IPS DF 6.9 (cell line): ENCODE measurements at places on chromosomes 5 and 9.

DNA sequence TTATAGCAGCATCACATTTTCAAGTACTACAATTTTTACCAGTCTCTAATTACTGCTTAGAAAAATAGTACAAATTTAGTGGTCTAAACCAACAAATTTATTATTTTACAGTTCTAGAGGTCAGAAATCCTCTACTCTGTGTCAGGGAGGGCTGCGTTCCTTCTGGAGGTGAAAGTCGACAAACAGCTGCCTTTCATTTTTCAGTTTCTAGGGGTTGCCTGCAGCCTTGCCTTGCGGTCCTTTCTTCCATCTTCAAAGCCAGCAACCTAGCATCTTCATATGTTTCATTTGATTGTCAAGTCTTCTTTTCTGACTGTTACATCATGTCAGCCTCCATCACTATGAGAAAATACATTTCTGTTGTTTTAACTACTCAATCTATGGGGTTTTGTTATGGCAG is 1022.1 kb downstream of the CDH18 start:
- no peak for DNase-seq

DNA sequence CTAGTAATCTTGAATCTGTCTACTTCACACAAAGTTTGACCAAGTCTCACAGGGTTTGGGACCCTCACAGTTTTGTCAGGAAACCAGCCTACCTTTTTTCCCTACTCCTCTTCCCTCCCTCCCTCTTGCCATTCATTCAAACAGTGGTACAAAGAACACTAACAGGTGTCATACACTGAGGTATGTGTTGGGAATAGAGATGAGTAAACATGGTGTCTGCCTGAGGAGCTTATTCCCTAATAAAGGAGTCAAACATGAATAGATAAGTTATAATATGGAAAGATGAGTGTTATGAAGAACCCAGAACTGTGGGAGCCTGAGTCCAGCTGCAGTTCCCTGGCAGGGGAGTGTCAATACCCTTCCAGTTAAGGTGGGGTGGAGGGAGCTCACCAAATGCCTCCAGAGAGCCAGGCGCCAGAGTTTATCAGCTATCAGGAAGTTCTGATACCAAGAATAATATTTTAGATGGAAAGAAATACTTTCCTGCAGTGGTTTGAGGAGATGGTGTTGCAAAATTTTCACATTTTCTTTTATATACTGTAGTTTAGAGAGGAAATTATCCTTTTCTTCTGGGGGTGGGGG is 183.4 kb upstream of the NR3C1 start:
- no peak for DNase-seq

GRCh38 chr5:8157320-8157822 is 288.4 kb downstream of the MTRR start:
- DNase-seq, result no peak

GRCh38 chr9:117546894-117547678 is 132.2 kb upstream of the ASTN2 start:
- no peak for DNase-seq

- DNase-seq, result no peak
Observed at GRCh38 chr9:4228606-4229005, 71.3 kb downstream of the GLIS3 start.

- DNase-seq, result no peak
Observed at GRCh38 chr5:34731435-34732232, 75.5 kb downstream of the RAI14 start.

GRCh38 chr9:95350266-95350665 is 32.8 kb upstream of the FANCC start:
- no peak for DNase-seq

GRCh38 chr5:54804086-54804485 is 181.3 kb downstream of the ESM1 start:
- DNase-seq, result no peak

DNA sequence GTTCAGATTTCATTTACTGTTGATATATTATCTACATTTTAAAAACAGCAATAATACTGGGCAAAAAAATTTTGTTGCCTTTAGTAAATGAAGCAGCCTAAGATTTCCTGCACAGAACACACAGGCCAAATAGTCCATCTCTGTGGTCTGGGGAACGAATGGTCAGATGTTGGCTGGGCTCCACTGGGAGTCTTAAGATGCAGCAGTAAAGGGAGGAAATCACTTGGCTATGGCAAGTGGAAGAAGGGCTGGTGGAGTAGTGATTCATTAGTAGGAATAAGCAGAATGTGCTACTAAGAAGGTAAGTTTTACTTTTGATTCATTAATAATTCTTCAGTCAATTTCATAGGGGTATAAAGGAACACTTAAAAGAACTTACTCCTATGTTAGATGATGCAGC is 91.1 kb upstream of the ARRDC3 start:
- DNase-seq, result no peak

- no peak for DNase-seq
Observed at GRCh38 chr9:25603106-25603505, 75.1 kb downstream of the TUSC1 start.

GRCh38 chr5:164097749-164098148 is 592.3 kb downstream of the MAT2B start:
- no peak for DNase-seq

GRCh38 chr9:35254984-35255857 is 93.4 kb downstream of the UNC13B start:
- no peak for DNase-seq

GRCh38 chr9:108671794-108672193 is 184.0 kb downstream of the ACTL7B start:
- DNase-seq, result no peak

DNA sequence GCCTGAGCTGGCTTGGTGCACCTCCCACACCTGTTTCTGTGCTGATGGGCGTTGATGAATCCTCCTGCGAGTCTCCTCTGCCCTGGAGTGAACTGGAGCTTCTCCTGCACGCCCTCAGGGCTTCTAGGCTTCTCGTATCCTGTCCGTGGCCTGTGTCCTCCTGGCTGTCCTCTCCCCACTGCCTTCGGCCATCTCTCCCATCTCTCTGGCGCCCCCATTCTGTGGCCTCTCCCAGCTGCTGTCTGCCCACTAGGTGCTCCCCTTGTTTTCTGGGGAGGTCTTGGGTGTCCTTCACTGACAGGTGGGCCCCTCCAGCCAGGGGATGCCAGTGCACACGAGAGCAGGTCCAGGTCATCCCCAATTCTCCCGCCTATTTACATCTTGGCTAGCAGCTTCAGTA is 28.8 kb downstream of the AHRR start:
- no peak for DNase-seq

DNA sequence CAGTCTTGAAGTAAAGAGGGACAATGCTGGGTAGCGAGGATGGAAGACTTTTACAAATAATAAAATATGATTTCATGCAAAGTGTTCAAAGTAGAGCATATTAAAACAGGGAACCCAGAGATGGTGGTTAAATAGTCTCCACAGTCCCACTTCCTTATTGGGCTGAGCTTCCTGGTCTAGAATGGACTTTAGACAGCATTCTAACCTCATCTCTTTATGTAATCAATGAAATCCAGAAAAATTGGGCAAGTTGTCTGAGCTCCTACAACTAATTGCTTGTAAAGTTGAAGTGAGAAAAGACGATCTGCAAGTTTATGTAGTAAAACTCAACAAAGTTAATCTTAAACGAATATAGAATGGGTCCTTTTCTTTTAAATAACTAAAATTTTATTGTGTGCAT is 328.9 kb downstream of the PJA2 start:
- no peak for DNase-seq

GRCh38 chr9:95155220-95155619 is 162.3 kb downstream of the FANCC start:
- no peak for DNase-seq

DNA sequence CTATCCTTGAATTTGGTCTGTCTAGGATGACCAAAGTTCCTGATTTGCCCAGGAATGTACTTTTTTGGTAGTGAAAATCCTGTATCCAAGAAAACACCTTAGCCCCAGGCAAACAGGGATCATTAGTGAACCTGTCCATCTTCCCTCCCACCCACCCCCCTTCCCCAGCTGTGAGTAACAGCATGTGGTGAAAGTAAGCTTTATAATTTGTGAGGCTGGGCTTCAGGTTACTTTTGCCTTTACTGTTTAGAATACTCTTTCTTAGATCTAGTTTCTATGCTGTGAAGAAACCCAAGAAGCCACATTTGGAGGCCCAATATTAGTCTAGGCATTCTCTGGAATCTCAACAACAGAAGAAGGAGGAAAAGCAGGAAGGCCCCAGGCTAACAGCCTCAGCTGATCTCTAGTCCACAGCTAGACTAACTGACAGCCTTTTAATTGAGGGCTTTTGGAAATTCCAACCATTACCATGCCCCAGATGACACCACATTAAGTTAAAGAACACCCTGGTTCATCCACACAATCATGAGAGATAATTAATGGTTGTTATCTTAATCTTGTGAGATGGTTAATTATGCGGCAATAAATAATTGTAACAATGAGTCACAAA is 703.0 kb upstream of the NUDT12 start:
- no peak for DNase-seq

DNA sequence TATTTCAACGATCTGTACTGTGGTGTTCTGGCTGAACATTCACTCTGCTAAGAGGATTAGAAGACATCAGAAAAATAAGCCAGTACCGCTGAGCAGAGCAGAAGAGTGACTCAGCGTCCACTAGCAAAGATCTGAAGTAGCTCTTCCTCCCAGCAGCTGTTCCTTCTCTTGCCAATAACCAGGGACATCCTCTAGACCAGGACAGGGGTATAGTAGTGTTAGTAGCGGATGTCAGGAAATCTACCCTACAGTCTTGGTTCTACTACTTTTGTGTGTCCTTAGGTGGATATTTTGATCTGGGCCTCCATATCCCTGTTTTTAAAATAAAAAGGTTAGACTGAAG is 103.6 kb downstream of the TSSK1B start:
- no peak for DNase-seq

- no peak for DNase-seq
Observed at GRCh38 chr9:123508048-123508447, 152.1 kb downstream of the CRB2 start.

- no peak for DNase-seq
Observed at GRCh38 chr5:6752782-6753181, 39.5 kb downstream of the TENT4A start.

DNA sequence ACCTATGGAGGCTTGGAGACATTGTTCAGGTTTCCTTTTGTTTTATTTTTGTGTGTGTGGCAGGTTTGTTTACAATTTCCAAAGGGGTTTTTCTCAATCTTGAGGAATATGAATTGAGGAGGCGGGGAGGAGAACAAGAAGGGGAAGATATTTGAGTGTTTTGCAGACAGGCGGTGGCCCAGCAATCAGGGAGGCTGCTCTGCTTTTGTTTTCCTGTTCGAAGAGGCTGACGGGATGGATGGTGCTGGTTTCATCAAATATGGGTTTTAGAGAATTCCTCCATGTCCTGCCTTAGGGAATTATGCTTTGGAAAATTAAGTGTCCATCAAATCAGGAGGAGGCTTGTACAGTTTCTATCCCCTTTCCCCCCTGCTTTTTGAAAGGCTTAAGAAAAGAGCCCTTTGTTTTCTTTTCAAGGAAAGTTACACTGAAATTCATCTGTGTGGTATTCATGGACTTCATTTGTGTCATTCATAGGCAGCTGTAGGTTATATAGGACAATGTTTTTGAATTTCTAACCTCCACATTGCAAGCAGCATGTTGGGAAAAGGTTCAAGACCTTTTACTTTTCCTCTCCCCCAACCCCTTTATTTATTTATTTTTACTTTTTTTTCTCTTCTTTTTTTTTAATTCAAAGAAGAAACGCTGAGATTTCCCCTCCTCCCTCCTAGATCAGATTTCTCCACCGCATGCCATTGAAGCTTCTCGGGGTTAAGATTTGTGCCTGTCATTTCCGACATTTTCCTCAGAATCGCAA is 107.4 kb downstream of the ZNF462 start:
- DNase-seq, result no peak

DNA sequence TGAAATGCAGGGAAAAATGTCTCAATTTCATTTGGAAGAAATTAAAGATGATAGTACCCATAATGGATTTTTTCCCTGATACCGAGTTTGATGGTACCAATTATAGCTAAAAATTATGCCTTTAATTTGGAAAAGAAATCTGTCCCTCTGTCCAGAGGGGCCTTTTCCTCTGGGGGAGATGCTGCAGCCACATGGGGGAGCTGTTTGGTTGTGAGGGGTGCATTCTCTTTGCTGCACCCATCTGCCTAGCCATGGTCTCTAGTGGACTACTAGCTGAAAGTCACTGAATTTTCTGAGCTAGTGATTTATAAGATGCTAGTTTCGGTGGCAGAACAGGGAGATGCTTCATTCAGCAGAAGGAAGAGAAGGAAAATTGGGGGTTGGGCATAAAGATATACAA is 9.6 kb downstream of the SEC61B start:
- DNase-seq, result no peak

DNA sequence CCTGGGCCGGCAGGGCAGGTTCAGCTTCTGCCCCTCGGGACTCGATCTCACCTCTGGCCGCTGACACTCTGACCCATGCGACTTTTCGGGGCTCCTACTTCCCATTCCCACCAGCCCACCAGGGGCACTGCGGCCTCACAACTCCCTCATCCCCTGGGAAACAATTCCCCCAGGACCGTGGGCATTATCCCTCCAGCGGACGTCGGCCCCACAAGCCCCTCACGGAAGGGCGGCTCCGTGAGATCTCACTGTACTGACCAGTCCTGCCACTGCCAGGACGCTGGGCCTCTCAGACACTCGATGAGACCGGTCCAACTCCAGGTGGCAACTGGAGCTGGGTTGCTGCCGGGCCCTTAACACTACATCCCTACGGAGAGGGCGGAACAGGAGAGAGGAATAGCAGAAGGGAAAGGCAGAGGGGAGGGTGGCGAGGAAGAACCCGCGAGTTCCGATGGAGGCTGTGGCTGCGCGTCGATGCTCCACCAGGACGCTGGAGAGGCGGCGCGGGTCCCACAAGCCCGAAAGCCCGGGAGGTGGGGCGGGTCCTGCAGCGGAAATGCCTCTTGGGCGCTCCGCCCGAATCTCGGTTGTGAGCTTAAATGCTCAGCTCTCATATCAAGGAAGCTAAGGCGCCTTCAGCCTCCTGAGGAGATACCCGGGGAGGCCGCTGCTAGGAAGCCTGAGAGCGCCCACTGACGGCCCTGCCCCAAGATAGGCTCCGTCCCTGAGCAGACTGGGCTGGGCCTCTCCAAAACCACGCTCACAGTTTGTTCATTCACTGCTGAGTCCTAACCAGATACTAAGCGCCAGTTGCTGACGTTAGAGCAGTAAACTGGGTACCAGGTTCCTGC is 36.3 kb downstream of the VCP start:
- DNase-seq, result no peak

DNA sequence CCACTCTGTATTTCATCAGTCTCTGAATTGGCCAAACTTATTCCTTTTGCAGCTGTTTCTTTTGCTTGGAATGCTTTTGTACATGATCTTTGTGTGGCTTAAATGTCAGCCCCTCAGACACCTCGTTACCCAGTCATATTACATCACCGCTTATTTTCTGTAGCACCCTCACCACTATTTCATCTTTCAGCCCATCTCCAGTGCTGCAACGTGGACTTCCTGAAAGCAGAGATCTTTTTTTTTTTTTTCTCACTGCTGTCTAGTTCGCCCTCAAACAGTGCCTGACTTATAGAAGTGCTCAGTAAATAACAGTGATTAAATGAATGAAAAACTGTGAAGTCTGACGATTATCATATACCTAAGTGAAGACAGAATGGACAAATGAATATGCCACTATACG is 835 bp downstream of the SRA1 start:
- no peak for DNase-seq

DNA sequence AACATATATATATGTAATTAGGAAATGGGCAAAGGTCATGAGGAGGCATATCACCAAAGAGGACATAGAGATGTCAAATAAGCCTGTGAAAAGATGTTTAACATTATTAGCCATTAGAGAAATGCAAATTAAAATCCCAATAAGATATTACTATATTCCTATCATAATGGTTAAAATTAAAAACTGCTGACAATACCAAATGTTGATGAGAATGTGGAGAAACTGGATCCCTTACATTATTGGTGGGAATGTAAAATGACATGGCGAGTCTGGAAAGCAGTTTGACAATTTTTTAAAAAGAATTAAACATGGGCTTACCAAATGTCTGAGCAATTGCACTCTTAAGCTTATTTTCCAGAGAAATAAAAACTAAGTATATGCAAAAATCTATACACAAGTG is 1821.6 kb upstream of the C9orf72 start:
- DNase-seq, result no peak
